ENCODE measurements at places on chromosomes 4 and X.

DNA sequence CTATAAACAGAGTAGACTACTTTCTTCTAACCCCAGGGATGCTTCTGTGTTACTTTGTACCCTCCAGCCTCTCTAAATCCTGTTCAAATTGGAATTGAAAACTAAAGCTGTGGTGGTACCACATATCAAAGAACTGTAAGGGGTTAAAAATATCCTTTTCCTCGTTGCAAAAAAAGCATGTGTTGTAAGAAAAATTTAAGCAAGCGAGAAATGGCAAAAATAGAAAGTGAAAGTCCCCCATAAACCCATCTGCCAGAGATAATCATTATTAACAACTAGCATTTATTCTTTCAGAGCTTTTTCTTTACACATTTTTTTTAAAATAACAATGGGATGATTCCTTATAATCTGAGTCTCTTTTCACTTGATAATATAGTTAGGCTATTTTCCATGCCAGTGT is 40.6 kb downstream of the TMEM164 start:
- no peak for DNase-seq

- no peak for DNase-seq
Measured at GRCh38 chr4:87193958-87194675, 26.3 kb downstream of the KLHL8 start.

GRCh38 chr4:75953509-75953908 is 12.7 kb upstream of the NAAA start:
- DNase-seq, result no peak

GRCh38 chrX:69238887-69239231 is 73.6 kb upstream of the PJA1 start:
- no peak for DNase-seq

- no peak for DNase-seq
Measured at GRCh38 chr4:78688366-78688765, 87.8 kb upstream of the BMP2K start.

- DNase-seq, result peak; percentile 59
Measured at GRCh38 chr4:170990989-170991589, 822.1 kb upstream of the GALNTL6 start.

DNA sequence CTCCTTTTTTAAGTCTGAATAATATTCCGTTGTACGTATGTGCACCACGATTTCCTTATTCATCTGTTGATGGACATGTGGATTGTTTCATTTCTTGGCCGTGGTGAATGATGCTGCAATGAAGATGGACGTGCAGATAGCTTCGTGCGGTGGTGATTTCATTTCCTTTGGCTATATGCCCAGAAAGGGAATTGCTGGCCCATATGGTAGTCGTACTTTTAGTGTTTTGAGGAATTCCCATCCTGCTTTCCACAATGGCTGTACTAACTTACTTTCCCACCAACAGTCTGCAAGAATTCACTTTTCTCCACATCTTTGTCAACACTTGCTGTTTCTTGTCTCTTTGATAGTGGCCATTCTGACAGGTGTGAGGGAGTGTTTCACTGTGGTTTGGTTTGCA is 12.8 kb downstream of the ZFP42 start:
- DNase-seq, result no peak

DNA sequence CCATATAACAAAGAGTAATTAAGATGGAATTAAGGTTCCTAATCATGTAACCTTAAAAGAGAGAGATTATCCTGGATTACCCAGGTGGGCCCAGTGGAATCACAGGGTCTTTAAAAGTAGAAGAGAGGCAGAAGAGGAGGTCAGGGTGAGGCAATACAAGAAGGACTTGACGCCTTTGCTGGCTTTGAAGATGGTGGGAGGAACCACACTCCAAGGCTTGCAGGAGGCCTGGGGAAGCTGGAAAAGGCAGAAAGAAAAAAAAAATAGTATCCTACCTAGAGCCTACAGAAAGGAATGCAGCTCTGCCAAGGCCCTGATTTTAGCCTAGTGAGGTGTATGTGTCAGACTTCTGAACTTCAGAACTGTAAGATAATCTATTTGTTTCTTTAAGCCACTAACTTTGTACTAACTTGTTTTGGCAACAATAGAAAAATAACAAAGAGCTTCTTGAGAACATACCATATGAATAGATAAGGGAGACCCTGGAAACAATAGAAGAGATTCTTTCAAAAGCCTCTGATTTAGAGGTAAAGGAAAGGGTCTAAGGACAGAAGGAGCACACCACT is 229.9 kb upstream of the TTC29 start:
- no peak for DNase-seq

DNA sequence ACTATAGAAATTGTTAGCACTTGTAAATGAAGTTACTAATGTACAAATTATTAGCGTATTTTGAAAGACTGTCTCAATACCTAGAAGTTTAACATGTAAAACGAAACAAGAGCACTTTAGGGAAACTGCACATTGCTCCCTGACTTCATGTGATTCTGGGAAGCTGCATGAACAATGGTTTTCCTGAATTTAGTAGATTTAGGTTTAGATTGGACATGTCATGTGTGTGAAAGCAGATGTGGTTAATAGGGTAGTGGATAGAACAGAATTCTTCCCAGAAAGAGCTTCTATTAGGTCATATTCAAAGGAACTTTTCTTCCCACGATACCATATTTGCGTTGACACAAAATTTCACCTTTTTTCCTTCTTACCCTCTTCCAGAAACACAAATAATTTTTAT is 14.9 kb upstream of the CXCL8 start:
- no peak for DNase-seq

DNA sequence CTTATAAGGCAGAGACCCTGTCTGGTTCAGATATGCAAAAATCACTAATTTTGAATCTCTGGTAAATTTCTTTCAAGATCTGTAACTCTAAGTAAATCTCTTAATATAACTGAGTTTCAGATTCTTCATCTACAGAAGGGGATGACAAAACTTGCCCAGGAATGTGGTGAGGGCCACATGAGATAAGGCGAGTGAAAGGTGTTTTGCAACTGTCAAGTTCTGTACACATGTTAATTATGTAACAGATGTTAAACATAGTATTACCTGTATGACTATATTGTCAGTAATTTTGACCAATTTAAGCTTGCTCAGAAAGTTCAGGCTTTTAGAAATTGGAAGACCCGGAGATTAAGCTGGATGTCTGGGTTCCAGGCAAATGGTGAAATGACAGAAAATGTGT is 549 bp upstream of the GLRB start:
- DNase-seq, result no peak

All from hepatocyte (in vitro differentiated cells).